ENCODE measurements at places on chromosomes 1 and 21.

DNA sequence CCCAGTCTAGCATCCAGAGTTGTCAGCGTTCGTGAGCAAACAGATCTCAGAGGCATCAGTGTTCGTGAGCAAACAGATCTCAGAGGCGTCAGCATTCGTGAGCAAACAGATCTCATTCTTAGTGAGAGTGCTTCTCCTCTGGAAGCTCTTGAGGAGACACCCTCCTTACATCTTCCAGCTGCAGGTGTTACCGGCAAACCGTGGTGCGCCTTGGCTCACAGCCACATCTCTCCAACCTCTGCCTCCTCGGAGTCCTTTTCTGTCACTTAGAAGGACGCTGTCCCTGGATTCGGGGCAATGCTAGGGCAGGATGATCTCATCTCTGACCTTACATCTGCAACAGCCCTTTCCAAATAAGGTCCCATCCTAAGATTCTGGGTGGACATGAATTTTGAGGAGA is 14.6 kb upstream of the UMODL1 start:
- DNase-seq, result peak; percentile 44

- DNase-seq, result no peak
Measured at GRCh38 chr21:18334066-18334465, 69.5 kb downstream of the TMPRSS15 start.

- no peak for DNase-seq
Measured at GRCh38 chr1:176517484-176517883, 54.5 kb downstream of the PAPPA2 start.

DNA sequence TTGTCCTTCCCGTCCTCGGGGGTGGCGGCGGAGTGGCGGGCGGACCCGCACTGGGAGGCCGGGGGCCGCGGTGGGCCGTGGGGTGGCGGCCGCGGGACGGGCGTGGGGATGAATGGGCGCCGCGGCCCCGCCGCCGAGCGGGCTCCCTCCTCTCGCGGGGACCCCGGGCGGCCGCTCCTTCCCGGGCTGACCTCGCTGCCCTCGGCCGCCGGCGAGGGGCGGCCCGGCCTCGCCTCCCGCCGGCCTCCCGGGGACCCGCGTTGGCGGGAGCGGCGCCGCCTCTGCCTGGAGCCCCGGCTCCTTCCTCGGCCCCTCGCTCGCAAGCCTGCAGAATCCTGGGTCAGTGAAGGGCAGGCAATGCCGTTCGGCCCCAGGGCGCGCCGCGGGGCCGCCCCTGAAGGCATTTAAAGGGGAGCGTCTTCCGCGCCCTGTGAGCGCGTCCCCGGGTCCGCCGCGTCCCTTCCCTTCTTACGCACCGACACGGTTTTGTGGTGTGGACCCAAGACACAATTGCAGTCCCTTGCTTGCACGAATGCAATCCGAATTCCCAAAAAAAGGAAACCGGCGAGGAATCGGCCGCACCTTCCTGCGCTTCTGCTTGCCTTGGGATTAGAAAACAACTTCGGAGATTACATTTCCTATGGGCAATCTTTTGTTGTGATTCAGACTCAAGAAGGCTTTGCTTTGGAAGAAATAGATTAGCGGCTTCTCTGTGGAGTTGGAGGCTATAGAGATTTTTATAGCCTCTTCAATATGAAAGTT is 776 bp downstream of the ITSN1 start:
- DNase-seq, result peak; percentile 12

DNA sequence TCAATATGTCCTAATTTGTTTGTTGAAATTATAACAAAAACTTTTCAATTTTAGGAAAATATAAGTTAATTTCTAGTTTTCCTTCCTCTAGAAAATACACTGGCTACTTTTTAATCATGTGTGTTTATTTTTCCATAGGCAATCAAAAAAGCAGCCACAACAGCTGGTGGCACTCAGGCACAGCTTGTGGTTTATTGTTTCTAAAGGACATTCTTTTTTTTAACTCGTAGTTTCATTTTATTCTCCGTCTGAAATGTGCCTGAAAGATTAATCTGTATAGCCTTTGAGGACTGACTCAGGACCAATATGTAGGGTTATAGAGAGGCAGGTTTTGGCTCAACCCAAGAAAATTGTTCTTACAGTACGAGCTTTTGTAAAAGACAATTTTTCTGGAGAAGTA is 20.7 kb upstream of the STX12 start:
- no peak for DNase-seq

DNA sequence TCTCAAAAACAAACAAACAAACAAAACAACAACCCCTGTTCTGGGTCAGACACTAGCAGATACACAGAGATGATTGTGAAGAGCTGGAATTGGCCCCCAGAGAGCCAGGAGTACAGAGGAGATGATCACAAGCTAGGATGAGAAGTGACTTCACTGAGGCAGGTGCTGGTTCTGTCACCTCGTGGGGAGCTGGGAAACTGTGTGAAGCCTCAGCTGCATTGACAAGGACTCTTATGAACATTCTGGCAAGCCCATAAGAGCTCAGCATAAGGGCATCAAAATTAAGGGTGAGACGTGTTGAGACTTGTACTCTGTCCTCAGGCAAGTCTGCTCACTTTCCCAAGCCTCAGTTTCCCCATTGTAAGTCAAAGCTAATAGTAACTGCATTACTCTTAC is 14.7 kb upstream of the PTP4A2 start:
- DNase-seq, result no peak

- DNase-seq, result no peak
Measured at GRCh38 chr1:99181892-99182291, 82.4 kb upstream of the PLPPR4 start.

GRCh38 chr1:158203693-158204457 is 23.2 kb downstream of the CD1D start:
- no peak for DNase-seq

DNA sequence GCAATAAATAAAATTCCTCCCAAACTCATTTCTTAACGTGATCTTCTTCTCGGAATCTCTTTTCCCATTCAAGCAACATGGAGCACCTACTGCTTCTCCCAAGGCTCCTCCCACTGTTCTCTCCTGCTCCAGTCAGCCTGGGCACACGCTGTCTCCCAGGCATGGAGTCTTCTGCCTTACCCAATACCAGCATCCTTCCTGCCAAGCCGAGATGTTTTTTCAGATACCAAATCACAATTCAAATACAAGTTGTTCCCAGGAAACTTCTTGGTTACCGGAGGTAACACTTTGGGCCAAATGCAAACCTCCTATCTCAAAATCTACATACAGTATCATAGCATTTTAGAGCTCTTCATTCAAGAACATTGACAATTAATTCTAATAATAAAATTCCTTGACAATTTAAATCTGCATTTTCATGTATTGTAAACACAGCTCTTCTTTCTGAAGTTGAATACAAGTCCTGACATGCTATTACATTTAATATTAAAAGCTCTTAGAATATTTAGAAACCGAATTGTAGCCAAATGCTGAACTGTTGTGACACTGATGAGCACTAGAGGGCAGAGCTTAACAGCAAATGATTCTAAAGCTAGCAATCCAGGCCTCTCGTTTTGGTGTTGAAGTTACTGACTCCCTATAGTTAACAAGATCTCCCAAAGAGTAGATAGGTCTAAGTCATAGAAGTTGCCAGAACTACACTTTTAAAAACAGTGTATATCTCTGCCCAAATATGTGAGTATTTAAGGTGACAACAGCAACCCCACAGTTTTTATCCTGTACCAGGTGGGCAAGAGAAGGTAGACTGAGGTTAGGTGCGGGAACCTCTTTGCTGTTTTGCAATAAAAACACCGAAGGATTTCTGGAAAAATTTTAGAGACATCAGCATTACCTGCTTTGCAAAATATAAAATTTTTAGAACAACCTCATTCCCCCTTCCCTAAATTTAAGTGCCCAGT is 52.3 kb downstream of the BCAR3 start:
- DNase-seq, result peak; percentile 60

GRCh38 chr1:154091706-154092105 is 63.2 kb downstream of the NUP210L start:
- no peak for DNase-seq

Measured in hepatic stellate cell (primary cell).